HAP-1 (cell line): ENCODE measurements at places on chromosomes 1 and 21.

GRCh38 chr1:41936107-41936506 lies 17.4 kb upstream of the HIVEP3 start:
- DNase-seq: no peak

GRCh38 chr21:21226472-21226871 lies 228.3 kb downstream of the NCAM2 start:
- DNase-seq: no peak

GRCh38 chr21:34885626-34886239 lies 163.4 kb downstream of the RUNX1 start:
- DNase-seq: peak; percentile 67

GRCh38 chr1:211599250-211599649 lies 20.3 kb upstream of the SLC30A1 start:
- DNase-seq: no peak

GRCh38 chr1:21034725-21035628 lies 141.7 kb downstream of the EIF4G3 start:
- DNase-seq: no peak

- no peak for DNase-seq
These were observed 155.2 kb downstream of the FOXD2 start for GRCh38 chr1:47593013-47593568.

DNA sequence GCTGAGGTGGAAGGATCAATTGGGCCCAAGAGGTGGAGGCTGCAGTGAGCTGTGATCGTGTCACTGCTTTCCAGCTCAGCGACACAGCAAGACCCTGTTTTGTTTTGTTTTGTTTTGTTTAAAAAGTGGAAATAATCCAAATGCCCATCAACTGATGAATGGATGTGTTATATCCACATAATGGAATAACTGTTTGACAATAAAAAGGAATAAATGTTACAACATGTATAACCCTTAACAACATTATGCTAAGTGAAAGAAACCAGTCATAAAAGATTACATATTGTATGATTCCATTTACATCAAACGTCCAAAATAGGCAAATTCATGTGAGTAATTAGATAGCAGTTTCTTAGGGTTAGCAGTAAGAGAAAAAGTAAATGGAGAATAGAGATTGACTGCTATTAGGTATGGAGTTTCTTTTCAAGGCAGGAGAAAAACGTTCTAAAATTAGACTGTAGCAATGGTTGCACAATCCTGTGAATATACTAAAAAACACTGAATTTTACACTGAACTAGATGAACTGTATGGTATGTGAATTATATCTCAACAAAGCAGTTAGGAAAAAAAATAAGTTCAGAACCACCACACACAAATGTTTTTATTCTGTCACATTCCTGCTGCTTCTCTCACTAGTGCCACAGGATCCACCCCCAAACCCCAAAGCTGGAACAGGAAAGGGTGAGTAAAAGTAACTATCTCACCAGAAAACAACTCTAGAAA lies 15.7 kb downstream of the FOXJ3 start:
- no peak for DNase-seq

DNA sequence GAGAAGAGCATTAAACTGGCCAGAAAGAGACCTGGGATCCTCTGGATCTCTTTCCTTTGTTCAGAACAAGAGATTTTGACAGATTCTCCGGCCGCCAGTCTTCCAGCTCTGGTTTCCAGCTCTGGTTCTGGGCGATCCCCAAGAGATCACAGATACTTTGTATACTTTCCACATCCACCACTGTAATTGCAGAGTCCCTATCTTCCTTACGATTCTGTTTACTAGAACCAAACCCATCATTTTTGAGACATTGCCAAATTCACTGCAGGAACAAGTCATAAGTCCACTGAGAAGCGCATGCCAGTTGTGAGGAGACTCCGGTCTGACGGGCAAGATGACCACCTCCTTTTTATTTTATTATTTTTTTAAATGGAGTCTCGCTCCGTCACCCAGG lies 505.2 kb downstream of the SMYD3 start:
- DNase-seq: no peak

- DNase-seq: no peak
These were observed 876 bp upstream of the CATSPERE start for GRCh38 chr1:244460197-244460596.

DNA sequence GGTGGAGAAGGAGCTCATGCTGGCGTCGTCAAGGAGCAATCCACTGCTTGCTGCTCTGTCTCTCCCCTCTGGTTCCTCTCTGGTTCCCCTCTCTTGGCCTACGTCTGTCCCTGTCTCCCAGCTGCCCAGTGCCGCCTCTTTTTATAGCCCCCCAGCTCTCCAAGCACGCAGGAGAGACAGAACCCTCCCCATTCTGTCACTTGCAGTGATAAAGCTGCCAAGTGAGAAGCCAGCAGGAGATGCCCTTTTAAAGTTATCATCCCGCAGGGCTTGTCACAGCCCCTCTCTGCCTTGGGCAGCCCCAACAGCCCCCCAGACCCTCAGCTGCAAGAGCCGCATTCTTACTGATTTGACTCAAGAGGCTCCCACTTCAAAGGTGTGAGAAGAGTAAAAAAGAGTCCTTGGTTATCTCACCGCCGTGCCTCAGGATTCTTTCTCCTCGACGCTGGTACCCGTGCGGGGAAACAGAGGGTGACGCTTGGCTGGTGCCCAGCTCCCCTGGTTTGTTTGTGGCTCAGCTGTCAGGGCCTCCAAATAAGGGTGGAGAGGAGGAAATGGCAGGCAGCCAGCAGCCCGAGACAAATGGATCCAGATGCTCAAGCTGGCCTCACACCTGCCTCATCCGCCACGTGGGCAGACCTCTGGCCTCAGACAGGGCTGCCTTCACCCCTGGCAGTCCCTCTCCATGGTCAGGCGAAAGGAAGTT lies at the start of gene NPPA:
TSS of gene NPPA (minus strand) at position 117 of the 706 bp plus-strand sequence. CDS start at position 18, 99 bp downstream.
- DNase-seq: no peak

- DNase-seq: no peak
These were observed 553.0 kb downstream of the SMYD3 start for GRCh38 chr1:245953876-245954660.

DNA sequence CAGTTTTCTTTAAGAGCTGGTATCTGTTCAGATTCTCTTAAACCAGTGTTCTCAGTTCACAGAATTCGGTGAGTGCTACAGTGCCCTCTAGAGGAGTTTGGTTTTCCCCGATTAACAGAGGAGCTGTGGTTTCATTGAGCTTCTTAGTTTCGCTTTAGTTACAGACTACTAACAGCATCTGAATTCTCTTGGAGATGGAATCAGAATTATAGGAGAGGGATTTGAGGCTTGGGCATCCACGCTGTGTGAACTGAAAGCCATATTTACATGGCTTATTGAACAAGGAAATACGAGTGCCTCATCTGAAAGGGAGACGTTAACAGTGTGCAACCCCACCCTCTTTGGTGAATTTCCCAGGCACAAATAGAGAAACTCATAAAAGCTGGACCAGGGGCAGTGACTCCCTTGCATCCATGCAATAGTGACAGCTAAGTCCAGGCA lies 202.0 kb downstream of the USH2A start:
- peak; percentile 74 for DNase-seq

DNA sequence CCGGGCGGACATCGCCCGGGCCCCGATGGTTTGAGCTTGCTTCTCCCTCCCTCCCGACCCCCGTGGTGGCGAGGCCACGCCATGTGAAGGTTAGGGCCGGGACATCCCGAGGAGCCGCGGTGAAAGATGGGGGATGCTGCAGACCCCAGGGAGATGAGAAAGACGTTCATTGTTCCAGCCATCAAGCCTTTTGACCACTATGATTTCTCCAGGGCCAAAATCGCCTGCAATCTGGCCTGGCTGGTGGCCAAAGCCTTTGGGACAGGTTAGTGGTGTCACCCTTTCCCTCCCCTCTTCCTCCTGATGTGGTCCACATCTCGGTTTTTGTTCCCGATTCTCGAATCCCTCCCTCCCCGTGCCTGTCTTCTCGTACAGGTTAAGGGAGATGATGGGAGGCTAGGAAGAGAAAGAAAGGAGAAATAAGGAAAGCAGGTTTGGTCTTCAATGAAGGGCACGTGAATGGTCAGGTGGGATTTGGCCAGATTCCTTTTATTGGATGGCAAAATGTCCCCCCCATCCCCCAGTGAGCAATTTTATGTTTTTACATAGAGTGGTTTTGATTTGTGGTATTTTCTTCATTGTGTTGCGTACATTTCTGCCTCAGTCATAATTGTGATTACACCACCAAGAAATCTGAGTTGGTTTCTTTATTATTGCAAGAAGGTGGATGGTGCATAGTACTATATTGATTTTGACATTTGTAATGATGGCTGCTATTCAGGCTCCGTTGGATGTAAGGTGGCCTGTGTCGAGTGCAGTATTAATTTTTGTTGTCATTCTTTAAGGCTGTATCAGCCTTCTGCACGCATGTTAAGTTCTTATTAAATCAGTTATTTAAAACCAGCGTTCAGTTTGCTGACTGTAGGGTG lies 1.2 kb downstream of the CAMSAP2 start:
- no peak for DNase-seq

DNA sequence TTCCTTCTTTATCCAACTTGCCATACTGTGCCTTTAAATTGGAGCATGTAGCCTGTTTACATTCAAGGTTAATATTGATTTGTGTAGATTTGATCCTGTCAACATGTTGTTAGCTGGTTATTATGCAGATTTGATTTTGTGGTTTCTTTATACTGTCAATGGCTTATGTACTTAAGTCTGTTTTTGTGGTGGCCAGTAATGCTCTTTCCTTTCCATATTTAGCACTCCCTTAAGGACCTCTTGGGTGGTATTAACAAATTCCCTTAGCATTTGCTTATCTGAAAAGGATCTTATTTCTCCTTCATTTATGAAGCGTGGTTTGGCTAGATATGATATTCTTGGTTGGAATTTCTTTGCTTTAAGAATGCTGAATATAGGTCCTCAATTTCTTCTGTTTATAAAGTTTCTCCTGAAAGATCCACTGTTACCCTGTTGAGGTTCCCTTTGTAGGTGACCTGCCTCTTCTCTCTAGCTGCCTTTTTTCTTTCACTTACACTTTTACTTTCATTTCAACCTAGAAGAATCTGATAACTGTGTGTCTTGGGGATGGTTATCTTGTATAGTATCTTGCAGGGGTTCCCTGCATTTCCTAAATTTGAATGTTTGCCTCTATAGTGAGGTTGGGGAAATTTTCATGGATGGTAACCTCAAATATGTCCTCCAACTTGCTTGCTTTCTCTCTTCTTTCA lies 86.9 kb upstream of the NEGR1 start:
- no peak for DNase-seq

GRCh38 chr1:100683448-100684349 lies 35.8 kb upstream of the VCAM1 start:
- no peak for DNase-seq

GRCh38 chr1:80593197-80593596 lies 1207.5 kb upstream of the ADGRL2 start:
- DNase-seq: no peak

GRCh38 chr1:244050835-244051444 lies at the start of gene ZBTB18:
Gene ZBTB18, plus strand, starts transcription at chr1:244051283. Its CDS starts 149 bp downstream, at chr1:244051432.
- DNase-seq: peak; percentile 47

GRCh38 chr1:48923116-48923515 lies 146.4 kb upstream of the BEND5 start:
- DNase-seq: no peak

DNA sequence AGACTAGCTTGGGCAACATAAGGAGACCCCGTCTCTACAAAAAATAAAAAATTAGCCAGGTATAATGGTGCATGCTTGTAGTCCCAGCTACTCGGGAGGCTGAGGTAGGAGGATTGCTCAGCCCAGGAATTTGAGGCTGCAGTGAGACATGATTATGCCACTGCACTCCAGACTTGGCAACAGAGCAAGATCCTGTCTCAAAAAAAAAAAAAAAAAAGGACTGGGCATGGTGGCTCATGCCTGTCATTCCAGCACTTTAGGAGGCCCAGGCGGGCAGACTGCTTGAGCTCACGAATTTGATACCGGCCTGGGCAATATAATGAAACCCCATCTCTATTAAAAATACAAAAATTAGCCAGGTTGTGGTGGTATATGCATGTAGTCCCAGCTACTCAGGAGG lies 47.3 kb upstream of the BCL10 start:
- DNase-seq: no peak

GRCh38 chr1:15180189-15180588 lies 26.6 kb downstream of the TMEM51 start:
- no peak for DNase-seq

DNA sequence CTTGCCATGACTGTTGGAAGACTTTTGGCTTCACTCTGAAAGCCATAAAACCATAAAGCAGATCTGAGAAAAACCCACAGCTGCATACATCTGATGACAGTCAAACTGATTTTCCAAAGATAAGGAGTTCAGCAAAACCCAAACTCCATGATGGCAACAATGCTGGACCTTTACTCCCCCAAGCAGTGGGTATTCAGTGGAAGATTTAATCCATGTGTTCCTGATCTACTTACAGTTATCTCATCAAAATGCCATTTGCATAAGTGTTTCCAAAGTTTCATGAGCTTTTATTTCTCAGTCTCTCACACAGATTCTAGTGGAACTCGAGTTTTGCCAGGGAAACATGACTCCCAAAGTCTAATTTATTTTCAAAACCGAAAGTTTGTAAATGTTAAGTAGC lies 184.9 kb downstream of the ZC3H11B start:
- no peak for DNase-seq

DNA sequence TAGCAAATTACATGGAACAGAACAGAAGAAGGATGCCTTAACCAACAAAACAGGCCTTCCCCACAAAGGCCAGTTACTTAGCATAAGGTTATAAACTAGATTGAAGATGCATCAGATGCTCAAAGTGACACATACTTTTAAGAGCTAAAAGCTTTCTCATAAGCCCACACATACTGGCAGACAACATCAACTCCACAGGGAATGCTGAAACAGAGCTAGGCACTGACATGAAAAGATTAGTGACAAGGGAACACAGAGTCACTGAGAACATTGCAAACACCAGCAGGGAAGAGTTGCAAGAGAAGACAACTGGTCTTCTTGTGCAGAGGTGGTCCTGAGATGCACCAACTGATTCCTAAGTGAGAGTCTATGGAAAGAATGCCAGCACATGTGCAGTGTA lies 6.9 kb downstream of the TTC13 start:
- no peak for DNase-seq

- DNase-seq: no peak
These were observed 187.1 kb downstream of the GRIK3 start for GRCh38 chr1:36847186-36847585.

DNA sequence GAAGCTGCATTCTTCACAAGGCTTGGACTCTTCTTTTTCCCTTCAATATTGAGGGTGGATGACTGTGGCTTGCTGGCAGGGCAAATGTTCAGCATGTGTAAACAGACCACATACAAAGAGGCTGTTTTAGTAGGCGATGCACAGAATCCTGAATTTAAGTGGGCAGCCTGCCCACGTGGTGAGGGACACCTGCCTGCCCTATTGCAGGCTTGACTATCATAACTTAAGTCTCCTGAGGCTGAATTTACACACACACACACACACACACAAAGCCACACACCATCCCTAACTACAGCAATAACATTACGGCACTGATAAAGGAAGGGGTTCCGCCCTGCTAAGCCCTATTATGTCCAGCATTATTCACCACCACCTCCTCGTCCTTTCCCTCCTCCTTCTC lies 15.9 kb downstream of the SYT2 start:
- DNase-seq: no peak
